ENCODE measurements at places on chromosomes 4 and X.

- DNase-seq: no peak
These were observed 32.0 kb downstream of the CXCL8 start for GRCh38 chr4:73772363-73772762.

- DNase-seq: no peak
These were observed at the start of gene LDB2 for GRCh38 chr4:16897991-16898827. LDB2 (minus strand) TSS chr4:16898645.

GRCh38 chrX:114332766-114333165 is 251.1 kb upstream of the HTR2C start:
- no peak for DNase-seq

DNA sequence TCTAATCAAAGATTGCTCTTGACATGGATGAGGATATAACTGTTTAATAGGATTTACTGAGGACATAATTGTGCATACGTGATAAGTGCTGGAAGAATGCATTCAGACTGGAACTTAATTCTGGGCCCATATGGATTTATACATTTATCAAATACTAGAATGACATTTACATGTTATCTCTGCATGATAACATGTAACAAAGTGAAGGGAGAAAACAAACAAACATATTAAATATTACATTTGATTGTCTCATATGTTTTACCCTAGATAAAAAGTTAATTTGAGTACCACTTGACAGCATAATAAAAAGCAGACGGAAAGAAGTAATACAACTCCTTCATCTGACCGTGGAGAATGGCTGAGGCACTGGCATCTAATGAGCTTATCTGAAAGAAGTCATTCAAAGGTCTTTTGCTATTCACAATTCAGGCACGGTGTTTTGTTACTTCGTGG is 297.8 kb downstream of the PPP3CA start:
- DNase-seq: no peak

GRCh38 chrX:39439906-39440798 is 638.9 kb downstream of the MID1IP1 start:
- no peak for DNase-seq

GRCh38 chrX:71814123-71814912 is 51.2 kb downstream of the CXorf49B start:
- no peak for DNase-seq

- DNase-seq: no peak
These were observed 50.0 kb upstream of the CLCN4 start for GRCh38 chrX:10106806-10107205.
